ENCODE measurements at places on chromosomes 7 and 10.
A peak's percentile ranks its signal among the peaks of the same experiment; 100 is the strongest.

DNA sequence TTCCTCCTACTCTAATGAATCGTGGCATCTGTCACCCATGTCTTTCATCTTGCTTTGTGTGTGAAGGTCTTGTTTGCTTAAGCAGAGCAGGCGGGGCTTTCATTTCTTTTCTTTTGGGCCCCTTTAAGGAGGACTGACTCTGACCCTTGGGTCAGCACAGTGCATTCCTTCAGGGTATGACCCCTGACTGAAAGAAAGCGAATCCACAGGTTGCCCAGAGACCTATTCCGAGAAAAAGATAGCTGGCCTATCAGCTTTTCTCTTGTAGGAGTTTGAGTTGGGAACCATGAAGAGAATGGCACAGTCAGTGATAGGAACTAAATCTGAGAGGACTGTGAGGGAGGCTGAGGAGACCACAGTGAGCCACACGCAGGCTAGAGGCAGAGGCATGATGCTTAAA, 193.2 kb upstream of the CDCA7L start:
- no peak for DNase-seq

- DNase-seq: no peak
Measured at GRCh38 chr7:23347033-23347681, 48.0 kb downstream of the MALSU1 start.

DNA sequence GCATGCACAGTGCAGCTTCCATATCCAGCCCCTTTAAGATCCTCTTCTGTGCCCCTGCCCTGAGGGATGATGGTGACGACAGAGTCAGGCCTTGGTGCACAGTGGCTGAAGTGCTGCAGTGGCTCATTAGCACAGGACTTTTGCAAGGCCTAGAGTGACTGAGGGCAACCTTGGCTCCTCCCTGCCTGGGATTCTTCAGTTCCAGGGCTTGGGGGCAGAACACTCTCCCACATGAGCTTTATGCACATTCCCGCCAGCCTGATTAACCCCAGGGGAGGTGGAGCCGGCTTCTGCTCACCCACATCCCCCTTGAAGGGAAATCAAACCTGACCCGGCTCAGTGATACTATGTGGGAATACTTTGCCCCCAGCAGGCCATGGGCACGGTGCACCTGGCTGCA, 253.4 kb downstream of the GALNT17 start:
- no peak for DNase-seq

DNA sequence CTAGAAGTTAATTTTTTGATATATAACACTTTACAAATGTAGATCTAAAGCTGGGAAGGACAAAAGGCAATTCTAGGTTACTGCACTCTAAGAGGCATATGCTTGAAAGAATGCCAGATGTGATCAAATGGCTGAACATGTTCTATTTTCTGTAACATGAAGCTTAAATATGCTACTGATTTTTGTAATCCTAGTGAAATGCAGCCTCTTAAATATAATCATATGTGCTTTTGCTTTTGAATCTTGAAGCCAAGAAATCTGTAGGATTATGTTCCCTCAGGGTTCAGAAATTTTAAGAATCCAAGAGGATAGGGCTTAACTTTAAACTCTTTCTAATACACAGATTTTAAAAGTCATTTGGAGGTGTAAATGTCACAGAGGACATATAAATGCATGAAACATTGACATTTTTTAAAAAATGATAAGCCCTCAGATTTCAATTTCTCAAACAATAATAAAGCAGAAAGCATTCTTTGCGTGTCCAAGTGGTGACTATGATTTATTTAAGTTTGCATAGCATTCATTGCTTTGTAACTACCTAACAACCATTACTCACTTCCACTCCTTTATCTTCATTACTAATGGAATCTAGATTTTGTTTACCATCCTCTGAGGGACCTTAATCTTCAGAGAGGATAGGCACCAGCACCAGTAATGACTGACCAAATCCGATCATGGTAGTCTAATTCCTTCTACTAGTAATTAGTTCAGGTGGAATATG, 170.4 kb downstream of the MAGI2 start:
- DNase-seq: no peak

- peak; percentile 57 for DNase-seq
Measured at GRCh38 chr10:17607603-17608332, 9.4 kb downstream of the HACD1 start.

GRCh38 chr10:20593649-20594048, 303.5 kb downstream of the NEBL start:
- no peak for DNase-seq

DNA sequence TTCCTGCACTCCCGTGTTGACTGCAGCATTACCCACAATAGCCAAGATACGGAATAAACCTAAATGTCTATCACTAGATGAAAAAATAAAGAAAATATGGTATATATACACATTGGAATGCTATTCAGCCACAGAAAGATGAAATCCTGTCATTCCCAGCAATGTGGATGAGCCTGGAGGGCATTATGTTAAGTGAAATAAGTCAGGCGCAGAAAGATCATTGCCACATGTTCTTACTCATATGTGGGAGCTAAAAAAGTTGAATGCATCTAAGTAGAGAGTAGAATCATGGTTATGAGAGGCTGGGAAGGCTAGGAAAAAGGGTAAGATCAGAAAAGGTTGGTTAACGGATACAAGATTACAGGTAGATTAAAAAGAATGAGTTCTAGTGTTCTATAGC, 219.1 kb upstream of the MKI67 start:
- DNase-seq: no peak

- DNase-seq: no peak
Measured at GRCh38 chr10:93261961-93262610, 188.4 kb downstream of the CYP26A1 start.

GRCh38 chr7:100127866-100128636, 1.3 kb downstream of the MBLAC1 start:
- DNase-seq: peak; percentile 47

GRCh38 chr7:150875791-150876190, 23.5 kb downstream of the AOC1 start:
- no peak for DNase-seq

DNA sequence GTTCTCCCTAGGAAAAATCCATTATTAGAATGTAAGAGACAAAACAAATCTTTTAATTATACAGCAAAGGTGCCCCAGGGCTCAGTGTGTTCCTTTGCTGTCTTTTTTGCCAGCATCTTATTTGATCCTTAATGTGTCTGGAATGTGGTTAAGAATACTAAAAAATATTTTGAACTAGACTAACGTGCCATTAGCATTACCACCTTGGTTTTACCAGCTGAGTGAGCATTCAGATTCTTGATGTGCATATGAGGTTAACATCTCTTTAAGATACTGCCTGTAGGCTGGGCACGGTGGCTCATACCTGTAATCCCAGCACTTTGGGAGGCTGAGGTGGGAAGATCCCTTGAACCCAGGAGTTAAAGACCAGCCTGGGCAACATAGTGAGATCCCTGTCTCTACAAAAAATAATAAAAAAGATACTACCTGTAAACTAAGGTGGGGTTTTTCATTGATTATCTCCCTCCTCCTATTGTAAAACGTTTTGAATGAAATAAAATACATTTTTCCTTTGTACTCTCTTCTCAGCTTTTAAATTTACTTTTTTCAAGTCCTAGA, 96.6 kb downstream of the CCNY start:
- DNase-seq: no peak

DNA sequence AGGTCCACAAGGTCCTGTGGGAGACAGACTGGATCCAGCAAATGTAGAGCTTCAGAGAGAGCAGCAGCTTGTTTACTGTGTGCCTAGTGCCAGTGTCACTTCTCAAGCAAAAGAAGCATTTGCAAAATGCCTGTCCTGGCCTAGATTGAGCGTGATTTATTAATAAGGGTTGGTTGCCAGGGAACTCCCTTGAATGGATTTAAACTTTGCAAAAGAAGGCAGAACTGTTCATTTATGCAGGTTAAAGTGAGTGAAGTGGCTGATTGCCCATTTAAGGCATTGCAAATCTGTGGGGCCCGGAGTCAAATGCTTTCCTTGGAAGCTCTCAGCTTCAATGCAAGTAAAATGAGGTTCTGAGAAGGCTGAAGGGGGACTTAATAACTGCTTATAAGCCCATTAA, 71.3 kb downstream of the CDHR3 start:
- DNase-seq: no peak

GRCh38 chr7:91598791-91599190, 281.7 kb downstream of the MTERF1 start:
- no peak for DNase-seq

DNA sequence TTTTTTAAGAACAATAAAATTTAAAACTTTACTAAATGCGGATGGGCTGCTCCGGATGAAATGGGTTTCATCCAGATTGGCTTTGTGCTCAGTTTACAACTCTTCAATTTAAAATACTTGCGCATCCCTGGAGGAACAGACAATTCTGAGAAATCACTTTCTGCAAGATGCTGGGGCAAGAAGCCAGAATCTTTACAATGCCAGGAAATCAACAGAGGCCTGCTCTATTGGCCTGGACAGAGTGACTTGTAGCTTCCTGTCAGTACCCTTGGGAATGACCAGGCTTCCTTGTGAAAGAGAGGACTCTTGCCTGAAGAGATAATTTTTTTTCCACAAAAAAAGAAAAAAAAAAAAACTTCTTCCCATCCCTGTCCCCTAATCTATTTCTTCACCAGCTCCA, 3.9 kb upstream of the FAM13C start:
- no peak for DNase-seq

DNA sequence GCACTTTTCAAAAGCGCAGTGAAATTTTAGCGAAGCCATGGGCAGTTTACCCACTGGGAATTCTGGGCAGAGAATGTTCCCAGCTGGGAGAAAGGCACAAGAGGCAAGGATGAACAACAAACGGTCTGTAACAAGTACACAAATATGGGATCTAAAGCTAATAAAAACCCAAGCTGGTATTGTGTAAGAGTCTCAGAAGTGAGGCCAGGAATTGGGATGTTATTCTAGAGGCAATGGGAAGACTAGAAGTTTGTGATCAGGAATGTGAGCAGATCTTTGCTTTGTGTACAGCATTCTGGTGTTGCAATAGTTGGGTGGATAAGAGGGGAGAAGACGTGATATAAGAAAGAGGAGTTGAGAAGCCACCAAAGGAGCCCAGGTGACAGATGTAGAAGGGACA, 15.0 kb downstream of the FZD9 start:
- DNase-seq: no peak

All from GM13977 (cell line).